CD14-positive monocyte (primary cell): ENCODE measurements at places on chromosomes 16 and 17.

DNA sequence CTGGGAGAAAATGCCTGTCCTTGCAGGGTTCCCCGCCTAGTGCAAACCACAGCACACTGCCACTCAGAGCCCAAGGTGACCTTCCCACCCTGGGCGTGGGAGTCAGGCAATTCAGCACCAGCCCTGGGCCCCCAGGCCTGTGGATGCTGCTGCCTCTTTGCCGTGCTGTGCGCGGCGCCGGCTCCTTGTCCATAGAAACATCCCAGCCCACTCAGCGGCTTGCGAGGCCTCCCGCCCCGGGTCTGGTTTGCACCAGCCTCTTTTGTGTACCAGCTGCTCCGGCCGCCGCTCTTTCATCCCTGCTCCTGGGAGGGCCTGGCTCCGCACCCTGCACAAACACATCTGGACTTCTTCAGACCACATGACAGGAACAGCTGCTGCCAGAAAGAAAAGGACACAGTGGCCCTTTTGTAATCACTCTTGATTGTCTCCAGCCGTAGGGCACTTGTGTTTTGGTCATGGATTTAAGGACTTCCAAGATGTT is 75.4 kb upstream of the SDK2 start:
- no peak for DNase-seq

GRCh38 chr16:12262454-12263180 is 286.1 kb downstream of the SNX29 start:
- no peak for DNase-seq

DNA sequence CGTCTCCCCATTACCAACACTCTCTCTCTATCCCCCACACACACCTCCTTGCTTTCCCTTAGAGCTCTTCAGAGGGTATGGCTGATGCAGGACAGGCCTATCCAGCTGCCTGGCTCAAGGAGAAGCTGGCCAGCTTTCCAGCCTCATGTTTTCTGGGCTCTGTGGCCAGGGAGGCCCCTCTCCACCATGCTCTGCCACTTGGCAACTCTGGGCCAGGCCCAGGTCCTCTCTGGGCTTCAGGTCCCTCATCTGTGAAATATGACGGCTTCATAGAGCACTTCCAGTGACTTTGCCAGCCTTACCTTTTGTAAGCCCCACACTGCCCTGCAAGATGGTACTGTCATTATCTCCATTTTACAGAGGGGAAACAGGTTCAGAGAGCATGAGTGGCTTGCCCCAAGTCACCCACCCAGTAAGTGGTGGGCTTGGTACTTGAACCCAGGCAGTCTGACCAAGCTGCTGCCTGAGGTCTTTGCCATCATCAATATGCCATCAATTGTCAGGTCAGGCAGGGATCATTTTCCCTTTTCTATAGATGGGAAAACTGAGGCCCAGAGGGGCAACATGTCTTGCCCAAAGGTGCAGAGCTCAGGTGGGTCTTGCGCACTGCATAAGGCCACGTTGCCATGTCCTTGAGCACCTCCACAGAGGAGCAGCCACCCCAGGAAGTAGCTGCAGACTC is 548 bp upstream of the ADGRG5 start:
- DNase-seq, result no peak

- DNase-seq, result no peak
These were observed 14.0 kb downstream of the RPGRIP1L start for GRCh38 chr16:53689636-53690035.

GRCh38 chr17:81868674-81869220 is 2.4 kb downstream of the ARHGDIA start:
- DNase-seq, result no peak

- DNase-seq, result peak; percentile 56
These were observed 3.9 kb upstream of the NLRC5 start for GRCh38 chr16:56985288-56985961.

DNA sequence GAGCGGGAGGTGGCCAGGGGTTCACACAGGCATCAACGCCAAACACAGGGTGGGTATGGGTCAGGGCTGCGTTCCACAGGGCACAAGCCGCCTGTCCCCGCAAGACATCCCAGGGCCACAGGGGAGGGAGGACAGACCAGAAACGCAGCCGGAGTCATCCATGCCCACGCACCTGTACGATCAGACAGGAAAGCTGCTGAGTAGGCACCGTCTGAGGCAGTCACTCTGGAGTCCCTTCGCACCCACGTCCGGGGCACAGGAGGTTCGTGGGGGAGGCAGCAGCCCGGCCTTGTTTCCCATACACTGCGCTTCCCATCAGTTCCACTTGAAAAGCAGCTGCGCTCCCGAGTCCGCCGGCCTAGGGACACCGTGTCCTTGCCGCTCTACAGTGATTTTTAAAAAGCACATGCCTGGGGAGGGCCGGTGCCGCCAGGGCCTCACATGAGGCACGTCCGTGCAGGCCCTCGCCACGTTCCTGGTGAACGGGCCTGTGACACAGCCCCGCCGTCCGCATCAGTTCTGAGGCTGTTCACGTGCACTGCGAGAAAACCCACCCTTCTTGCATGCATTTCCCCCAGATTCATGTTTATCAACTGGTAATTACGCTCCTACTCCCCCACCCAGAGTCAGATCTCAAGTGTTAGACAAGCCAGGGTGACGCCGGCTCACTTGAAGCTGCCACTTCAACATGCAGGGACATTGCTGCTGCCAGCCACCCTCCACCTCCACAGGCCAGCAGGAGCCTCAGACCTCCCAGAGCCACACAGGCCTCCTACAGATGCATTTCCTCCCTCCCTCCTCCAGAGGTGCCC is 34.8 kb downstream of the WDR45B start:
- no peak for DNase-seq

- no peak for DNase-seq
These were observed 2.4 kb downstream of the TMEM101 start for GRCh38 chr17:44012391-44012790.

- DNase-seq, result peak; percentile 45
These were observed 8.9 kb upstream of the TCF25 start for GRCh38 chr16:89864527-89864820.

- DNase-seq, result no peak
These were observed 31.3 kb downstream of the ARHGAP23 start for GRCh38 chr17:38459567-38459966.

GRCh38 chr17:58414596-58414997 is 2.7 kb downstream of the RNF43 start:
- no peak for DNase-seq

DNA sequence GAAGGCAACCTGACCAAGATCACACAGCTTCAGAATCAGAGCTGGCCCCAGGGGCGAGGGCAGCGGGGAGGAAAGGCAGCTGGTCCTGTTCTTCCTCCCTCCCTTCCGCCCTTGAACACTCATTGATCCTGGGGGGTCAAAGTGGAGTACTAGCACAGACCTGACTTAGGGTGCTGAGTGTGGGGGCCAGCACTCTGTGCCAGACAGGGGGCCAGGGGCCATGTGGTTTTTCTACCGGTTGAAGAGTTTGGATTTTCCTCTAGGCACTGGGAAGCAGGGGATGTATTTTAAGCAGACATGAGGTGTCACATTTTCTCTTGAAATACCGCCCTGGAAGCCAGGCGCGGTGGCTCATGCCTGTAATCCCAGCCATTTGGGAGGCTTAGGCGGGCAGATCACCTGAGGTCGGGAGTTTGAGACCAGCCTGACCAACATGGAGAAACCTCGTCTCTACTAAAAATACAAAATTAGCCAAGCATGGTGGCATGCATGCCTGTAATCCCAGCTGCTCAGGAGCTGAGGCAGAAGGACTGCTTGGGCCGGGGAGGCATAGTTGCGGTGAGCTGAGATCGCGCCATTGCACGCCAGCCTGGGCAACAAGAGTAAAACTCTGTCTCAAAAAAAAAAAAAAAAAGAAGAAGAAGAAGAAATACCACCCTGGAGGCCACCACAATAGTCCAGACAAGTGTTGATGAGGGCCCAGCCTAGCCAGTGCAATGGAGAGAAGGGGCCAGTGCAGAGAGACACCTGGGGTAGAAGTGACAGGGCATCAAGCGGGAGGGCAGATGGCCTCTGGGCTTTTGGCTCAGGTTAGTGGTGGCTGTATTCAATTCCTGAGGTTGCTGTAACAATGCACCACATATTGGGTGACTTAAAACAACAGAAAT is 15.3 kb downstream of the OSBPL7 start:
- no peak for DNase-seq

- DNase-seq, result no peak
These were observed 79.8 kb upstream of the TMEM97 start for GRCh38 chr17:28239271-28239624.

- no peak for DNase-seq
These were observed 26.3 kb upstream of the APOH start for GRCh38 chr17:66255527-66255971.

- DNase-seq, result no peak
These were observed 33.8 kb downstream of the ZCCHC14 start for GRCh38 chr16:87459027-87459426.

DNA sequence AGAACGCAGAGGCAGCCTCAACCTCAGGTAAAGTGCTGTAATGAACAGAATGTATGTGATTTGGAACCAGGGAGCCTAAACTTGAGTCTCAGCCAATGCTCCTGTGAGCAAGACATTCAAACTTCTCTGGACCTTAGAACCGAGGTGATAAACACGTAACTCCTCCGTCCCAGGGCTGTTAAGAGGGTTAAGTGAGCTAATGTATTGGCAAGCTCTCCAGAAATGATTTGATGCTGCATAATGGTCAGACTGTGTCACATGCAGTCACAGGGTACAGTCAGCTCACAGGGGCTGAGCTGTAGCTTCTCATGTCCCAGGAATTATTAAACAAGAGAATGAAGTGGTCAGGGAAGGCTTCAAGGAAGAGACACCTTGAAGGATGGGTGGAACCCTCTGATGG is 10.0 kb upstream of the SLC4A1 start:
- no peak for DNase-seq

GRCh38 chr16:10868596-10869469 is 8.2 kb upstream of the CIITA start:
- peak; percentile 75 for DNase-seq

- DNase-seq, result no peak
These were observed 35.1 kb downstream of the LMF1 start for GRCh38 chr16:935684-936083.

DNA sequence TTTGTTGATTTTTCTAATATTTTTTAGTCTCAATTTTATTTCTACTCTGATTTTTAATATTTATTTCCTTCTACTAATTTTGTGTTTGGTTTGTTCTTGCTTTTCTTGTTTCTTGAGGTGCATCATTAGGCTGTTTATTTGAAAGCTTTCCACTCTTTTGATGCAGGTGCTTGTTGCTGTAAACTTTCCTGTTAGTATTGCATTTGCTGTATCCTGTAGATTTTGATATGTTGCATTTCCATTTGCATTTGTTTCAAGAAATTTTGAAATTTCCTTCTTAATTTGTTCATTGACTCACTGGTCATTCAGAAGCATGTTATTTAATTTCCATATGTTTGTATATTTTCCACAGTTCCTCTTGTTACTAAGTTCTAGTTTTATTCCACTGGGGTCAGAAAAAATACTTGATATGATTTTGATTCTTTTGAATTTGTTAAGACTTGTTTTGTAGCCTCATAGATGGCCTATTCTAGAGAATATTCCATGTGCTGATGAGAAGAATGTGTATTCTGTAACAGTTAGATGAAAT is 43.1 kb upstream of the NACA2 start:
- no peak for DNase-seq

DNA sequence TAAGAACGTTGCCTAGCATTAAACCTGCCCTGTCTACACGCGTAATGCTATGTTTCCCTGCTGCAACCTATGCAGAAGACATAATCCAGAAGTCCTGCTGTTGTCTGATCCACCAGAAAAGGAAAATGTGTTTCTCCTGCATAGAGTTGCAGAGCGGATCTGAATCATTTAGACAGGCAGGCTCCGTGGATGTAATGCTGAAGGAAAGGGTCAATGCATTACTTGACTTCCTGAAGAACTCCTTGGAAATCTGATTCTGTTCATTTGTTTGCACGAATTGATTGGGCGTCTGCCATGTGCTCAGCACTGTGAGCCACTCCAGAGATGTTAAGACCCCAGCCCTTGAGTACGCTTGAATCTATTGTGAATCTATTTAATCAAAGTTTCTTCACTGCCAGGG is 83.4 kb downstream of the FOXL1 start:
- DNase-seq, result no peak

- no peak for DNase-seq
These were observed 269.6 kb downstream of the SNX29 start for GRCh38 chr16:12245921-12246720.

- DNase-seq, result no peak
These were observed 140.6 kb downstream of the PARN start for GRCh38 chr16:14489460-14489859.

DNA sequence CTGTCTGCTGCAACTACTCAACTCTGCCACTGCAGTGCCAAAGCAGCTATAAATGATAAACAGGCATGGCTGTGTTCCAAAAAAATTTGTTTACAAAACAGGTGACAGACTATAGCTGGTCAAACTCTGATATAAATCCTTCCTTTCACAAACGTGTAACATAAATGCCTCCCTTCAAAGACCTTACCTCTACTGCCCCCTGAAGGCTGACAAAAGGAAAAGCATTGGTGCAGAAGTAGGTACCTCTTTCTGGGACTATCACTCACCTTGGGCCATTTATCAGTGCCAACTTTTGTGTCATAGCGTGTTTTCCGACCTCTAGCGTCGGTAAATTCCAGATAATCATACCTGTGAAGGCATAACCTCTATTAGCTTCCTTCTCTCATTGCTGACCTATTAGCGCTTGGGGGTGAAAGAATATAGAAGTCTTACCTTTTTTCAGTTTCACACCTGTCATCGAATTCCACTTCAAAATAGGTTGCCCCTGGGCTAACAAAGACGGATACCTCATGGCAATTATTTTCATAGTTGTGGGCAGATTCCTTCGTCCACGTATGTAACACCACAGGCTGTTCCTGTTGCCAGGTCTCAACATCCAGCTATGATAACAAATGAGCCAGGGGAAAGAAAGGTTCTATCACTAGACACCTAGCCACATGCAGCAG is 67.9 kb downstream of the ZZEF1 start:
- DNase-seq, result peak; percentile 3

DNA sequence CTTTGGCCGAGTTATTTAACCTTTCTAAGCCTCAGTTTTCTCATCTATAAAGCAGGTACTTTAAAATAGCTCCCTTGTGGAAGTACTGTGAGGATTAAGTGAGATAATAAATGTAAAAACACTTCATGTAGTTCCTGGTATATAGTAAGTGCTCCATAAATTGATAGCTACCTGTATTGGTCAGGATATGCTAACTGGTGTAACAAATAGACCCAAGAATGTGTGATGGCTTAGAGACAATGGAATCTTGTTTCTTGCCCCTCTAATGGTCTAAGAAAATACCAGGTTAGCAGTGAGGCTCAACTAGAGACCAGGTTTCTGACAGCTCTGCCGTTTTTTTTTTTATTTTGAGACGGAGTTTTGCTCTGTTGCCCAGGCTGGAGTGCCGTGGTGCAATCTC is 29.8 kb downstream of the CCR7 start:
- DNase-seq, result no peak

- DNase-seq, result no peak
These were observed 199.5 kb upstream of the DYNLRB2 start for GRCh38 chr16:80341263-80341662.

DNA sequence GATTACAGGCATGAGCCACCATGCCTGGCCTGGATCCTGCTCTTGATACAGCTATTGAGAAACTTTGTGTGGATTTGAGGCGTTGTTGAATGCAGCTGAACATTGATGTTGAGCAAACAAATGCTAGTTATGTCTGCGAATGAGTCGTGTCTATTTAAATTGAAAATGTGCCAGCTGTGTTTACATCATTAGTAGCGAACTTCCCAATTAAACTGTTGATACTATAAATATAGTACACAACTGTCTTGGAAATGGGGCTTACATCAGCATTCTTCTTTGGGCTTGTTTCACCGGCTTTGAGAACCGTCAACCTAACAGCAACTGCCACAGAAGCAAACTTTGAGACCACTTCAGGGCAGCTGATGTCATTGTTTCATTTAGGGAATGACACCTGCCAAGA is 251.9 kb downstream of the RBFOX1 start:
- DNase-seq, result no peak

GRCh38 chr17:31374094-31374447 is 17.4 kb upstream of the RAB11FIP4 start:
- DNase-seq, result peak; percentile 62
